ENCODE measurements at places on chromosomes 11 and 22.
A peak's percentile ranks its signal among the peaks of the same experiment; 100 is the strongest.

GRCh38 chr11:1837171-1838076 is 1.4 kb upstream of the TNNI2 start:
- peak; percentile 60 for DNase-seq

GRCh38 chr11:126919147-126919823 is 81.3 kb downstream of the KIRREL3 start:
- no peak for DNase-seq

DNA sequence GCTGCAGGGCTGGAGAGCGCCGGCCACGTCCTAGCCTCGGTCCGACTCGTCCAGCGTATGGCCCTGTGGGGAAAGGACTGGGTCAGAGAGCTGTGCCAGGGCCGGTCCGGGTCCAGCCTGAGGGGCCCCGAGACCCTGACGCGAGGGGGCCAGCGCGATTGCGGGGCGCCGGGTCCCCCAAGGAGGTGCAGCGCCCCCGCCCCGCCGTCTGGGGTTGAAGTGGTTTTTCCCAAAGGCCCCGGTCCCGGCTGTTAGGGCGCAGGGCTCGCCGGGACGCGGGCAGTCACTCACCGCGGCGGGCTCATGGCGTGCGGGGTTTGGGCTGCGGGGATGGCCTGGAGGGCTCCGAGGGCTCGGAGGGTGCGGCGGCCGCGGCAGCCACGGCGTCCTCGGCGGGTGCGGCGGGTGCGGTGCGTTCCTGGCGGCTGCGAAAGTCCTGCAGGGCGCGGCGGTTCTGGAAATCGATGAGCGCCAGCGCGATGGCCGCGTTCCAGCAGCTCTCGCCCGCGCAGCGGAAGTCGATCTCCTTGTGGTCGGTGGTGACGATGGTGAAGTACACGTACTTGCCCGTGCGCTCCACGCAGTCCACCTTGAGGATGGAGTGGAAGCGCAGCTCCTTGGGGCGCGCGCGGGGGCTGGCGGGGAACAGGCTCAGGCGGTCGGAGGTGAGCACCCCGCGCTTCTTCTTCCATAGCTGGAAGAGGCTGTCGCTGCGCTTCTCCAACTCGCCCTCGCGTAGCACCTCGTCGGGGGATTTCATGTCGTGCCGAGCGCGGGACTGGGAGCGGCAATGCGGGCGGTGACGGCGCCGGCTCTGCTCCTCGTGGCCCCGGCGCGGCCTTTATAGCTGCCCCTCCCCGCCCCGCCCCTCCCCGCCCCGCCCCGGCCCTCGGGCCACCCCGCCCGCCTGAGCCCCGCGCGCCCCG is at the start of gene PHLDA2:
PHLDA2 (minus strand) TSS at position 816 of the 926 bp plus-strand sequence; CDS start at position 760, 56 bp downstream.
- peak; percentile 84 for DNase-seq

GRCh38 chr22:27336151-27337090 is 465.1 kb downstream of the MN1 start:
- DNase-seq: no peak

DNA sequence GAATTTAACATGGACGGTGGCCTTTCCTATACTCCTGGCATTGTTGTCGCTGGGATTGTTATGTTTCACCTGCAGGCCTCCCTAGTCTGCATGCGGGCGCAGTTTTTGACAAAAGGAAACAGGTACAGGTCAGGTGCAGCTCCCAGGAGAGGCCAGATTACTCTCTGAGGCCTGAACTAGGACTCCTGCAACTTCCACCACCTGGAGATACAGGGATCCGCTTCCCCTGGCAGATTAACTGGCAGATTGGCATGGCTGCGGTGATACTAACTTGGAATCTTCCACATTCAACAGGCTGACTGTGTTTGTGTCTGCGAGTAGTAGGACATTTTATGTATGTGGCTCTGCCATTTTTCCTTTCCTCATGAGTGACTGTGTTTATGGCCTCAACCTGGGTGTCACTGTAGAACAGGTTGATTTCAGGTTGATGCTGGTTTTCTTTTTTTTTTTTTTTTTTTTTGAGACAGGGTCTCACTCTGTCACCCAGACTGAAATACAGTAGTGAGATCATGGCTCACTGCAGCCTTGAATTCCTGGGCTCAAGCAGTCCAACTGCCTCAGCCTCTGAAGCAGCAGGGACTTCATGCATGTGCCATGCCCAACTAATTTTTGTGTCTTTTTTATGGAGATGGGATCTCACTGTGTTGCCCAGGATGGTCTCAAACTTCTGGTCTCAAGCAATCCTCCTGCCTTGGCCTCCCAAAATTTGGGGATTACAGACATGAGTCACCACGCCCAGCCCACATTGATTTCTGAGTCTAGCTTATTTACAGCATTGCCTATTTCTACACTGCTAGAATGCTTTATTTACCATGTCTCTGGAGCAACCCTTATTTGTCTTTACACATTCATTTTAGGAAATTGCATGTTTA is 1.7 kb upstream of the USP28 start:
- no peak for DNase-seq

- no peak for DNase-seq
Observed at GRCh38 chr22:19870153-19871022, 15.7 kb upstream of the GNB1L start.

DNA sequence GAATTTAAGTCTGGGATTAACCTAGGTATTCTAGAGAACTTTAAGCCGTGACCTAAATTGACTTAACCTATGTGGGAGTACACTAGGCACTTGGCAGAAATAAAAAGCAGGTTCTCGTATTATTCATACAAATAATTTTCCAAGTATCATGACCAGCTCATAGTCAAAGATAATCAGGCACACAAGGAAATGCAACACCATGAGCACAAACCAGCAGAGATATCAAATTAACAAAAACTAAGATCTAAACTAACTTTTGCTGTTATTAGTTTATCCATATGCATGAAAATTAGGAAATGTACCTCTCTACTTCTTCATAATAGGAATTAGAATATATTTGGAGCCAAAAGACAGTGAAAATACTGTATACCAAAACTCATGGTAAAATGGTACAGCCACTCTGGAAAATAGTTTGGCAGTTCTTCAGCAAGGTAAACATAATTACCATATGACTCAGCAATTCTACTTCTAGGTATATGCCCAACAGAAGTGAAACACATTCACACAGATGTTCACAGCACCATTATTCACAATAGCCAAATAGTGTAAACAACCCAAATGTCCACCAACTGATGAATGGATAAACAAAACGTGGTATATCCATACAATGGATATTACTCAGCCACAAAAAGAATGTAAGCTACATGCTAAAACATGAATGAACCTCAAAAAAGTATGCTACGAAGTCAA is 154.1 kb downstream of the ENTHD1 start:
- DNase-seq: no peak

All from pancreas (tissue), 10 donors.